ENCODE measurements at places on chromosomes 13 and 19. TPM values are rescaled to one million over a fixed set of nuclear protein-coding genes. Genes with fewer than 3 reads are reported as not detected.

DNA sequence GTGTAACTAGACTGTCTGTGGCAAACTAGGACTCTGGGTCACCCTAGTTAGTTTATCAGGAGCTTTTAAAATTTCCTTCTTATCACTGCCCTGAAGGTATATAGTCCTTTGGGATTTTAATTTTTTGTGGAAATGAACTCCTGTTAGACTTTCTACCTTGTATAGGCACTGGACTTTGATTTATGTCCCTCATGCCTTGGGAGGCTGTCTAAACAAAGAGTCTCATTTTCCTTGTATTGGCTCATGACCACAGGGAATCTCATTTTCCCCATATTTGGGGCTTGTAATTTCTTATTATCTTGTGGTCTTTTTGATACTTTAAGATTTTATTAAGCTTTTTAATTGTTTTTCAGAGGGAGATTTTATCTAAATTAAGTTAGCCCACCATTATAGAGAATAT is 21.4 kb downstream of the KCTD4 start:
- DNase-seq, result no peak

- DNase-seq, result no peak
Measured at GRCh38 chr13:74730556-74731331, 596.5 kb upstream of the KLF12 start.

GRCh38 chr13:77620138-77620537 is 77.3 kb upstream of the SLAIN1 start:
- no peak for DNase-seq

DNA sequence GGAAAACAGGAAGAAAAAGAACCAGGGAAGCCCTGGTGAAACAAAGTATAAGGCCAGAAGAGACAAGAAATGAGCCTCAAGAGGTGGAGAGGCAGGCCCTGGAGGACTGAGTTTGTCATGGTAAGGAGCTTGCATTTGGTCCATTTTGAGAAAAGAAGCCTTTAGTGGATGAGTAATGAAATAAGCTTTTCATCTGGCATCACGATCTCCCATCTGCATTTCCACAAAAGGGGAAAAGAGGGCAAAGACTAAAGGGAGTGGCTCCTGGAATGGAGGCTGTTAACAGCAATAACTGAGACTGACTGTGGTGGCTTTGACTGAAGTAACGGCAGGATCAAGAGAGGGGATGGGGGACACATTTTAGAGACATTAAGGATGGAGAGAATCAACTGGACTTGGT is 148.8 kb upstream of the NBEA start:
- DNase-seq, result no peak

Gene KLK5
- 882 TPM for polyA plus RNA-seq

- DNase-seq, result no peak
Measured at GRCh38 chr19:13783565-13784500, 9.6 kb downstream of the C19orf53 start.

- DNase-seq, result peak; percentile 2
Measured at GRCh38 chr13:77207943-77208342, 119.0 kb downstream of the MYCBP2 start.

Gene ZNF256
- 5.3 TPM for polyA plus RNA-seq

DNA sequence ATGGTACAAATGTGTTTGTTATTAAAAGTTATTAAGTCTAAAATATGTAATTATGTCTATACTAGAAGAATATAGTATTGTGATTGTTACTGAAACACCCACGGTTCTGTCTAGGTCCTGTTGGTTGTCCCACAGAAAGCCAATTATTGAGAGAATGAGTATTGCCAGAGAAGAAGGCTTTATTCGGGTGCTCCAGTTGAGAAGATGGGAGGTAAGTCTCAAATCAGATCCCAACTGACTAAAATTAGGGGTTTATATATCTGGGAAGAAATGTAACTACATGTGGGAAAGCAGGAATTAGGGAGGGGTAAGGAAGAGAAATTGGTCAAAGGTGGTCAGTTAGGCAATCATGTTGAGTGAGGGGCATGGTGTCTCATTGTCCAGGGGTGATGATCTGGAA is 798.4 kb downstream of the PCDH17 start:
- DNase-seq, result no peak
